ENCODE measurements at places on chromosomes 1 and 21. TPM values are rescaled to one million over a fixed set of nuclear protein-coding genes. Genes with fewer than 3 reads are reported as not detected.

The PLA2G2D gene
- total RNA-seq, result not detected

The MYBPHL gene
- total RNA-seq, result not detected

The LY9 gene
- not detected for total RNA-seq

The FAM72B gene
- 4.9 TPM for total RNA-seq

The OR2L3 gene
- 0.39 TPM for total RNA-seq

The FMO3 gene
- 0.50 TPM for total RNA-seq

The MAP10 gene
- 8.4 TPM for total RNA-seq

The RGS4 gene
- total RNA-seq, result 3.4 TPM

The HMCN1 gene
- 5.7 TPM for total RNA-seq

The AIRE gene
- 0.55 TPM for total RNA-seq

The FNDC7 gene
- total RNA-seq, result 7.6 TPM

The INKA2 gene
- total RNA-seq, result 6.7 TPM

The GNB1 gene
- total RNA-seq, result 223 TPM

The MUTYH gene
- total RNA-seq, result 26.8 TPM

The IL19 gene
- total RNA-seq, result not detected

The OR6K3 gene
- total RNA-seq, result 0.19 TPM

The TSACC gene
- 748 TPM for total RNA-seq

The PADI2 gene
- total RNA-seq, result 0.99 TPM

The CLIC4 gene
- 47.2 TPM for total RNA-seq

The LMX1A gene
- 0.94 TPM for total RNA-seq

The ANKRD34A gene
- total RNA-seq, result 0.31 TPM

The NR1I3 gene
- 0.68 TPM for total RNA-seq

The KRTAP10-1 gene
- total RNA-seq, result not detected

The E2F2 gene
- total RNA-seq, result 6.6 TPM

The MROH9 gene
- total RNA-seq, result 1.1 TPM

The GNG4 gene
- total RNA-seq, result 3.2 TPM

The OR2T33 gene
- total RNA-seq, result 1.9 TPM

The PITHD1 gene
- total RNA-seq, result 89.9 TPM

The KRTAP13-2 gene
- not detected for total RNA-seq

The SLC16A1 gene
- total RNA-seq, result 102 TPM

The KRTAP20-2 gene
- not detected for total RNA-seq

The AVPR1B gene
- not detected for total RNA-seq

The NHLH1 gene
- total RNA-seq, result 0.37 TPM

The AJAP1 gene
- total RNA-seq, result 5.8 TPM

The TAS1R1 gene
- 5.6 TPM for total RNA-seq

The CFAP126 gene
- 13.9 TPM for total RNA-seq

The TRABD2B gene
- 2.0 TPM for total RNA-seq

The UTS2 gene
- total RNA-seq, result not detected

The FCGR1A gene
- 5.6 TPM for total RNA-seq

The TNNI3K gene
- 6.4 TPM for total RNA-seq

The C1orf141 gene
- total RNA-seq, result 17.3 TPM

The CLDN8 gene
- total RNA-seq, result not detected

The CR1 gene
- 0.47 TPM for total RNA-seq

The GBP6 gene
- total RNA-seq, result 0.25 TPM

The TMEM81 gene
- 5.7 TPM for total RNA-seq

The LAX1 gene
- not detected for total RNA-seq

The YBX1 gene
- 798 TPM for total RNA-seq

The OPTC gene
- total RNA-seq, result 0.55 TPM

The OR2L13 gene
- total RNA-seq, result 1.0 TPM

The ZFP69 gene
- total RNA-seq, result 6.7 TPM

The SLC2A5 gene
- total RNA-seq, result 90.5 TPM

The RIPK4 gene
- 5.9 TPM for total RNA-seq

The TMEM61 gene
- total RNA-seq, result 1.1 TPM

The SPRR1A gene
- total RNA-seq, result not detected

The CTBS gene
- 9.9 TPM for total RNA-seq

The PTCH2 gene
- total RNA-seq, result 36.8 TPM

The HSPB7 gene
- total RNA-seq, result 9.0 TPM

The GJA8 gene
- 10.2 TPM for total RNA-seq

The CD164L2 gene
- 1.5 TPM for total RNA-seq
